ENCODE measurements at places on chromosomes 11 and 22. TPM values are rescaled to one million over a fixed set of nuclear protein-coding genes. Genes with fewer than 3 reads are reported as not detected.
A peak's percentile ranks its signal among the peaks of the same experiment; 100 is the strongest.

FAM181B gene
- total RNA-seq, result 0.16 TPM

DNA sequence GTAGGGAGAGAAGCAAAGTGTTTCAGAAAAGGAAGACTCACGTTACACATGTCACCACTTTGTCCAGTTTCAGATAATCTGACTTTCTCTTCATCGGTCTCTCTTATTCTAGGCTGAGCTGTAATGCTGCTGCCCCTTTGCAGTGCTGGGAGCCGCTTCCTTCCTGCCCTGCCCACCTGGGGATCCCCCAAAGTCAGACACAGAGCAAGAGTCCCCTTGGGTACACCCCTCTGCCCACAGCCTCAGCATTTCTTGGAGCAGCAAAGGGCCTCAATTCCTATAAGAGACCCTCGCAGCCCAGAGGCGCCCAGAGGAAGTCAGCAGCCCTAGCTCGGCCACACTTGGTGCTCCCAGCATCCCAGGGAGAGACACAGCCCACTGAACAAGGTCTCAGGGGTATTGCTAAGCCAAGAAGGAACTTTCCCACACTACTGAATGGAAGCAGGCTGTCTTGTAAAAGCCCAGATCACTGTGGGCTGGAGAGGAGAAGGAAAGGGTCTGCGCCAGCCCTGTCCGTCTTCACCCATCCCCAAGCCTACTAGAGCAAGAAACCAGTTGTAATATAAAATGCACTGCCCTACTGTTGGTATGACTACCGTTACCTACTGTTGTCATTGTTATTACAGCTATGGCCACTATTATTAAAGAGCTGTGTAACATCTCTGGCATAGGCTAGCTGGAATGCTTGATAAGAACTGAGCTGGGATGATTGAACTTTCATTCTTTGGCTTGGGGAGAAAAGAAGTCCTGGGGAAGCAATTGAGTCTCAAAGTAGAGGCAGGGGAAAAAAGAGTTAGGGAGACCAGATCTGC, 31.2 kb upstream of the SMIM35 start:
- no peak overlapping the region for H3K27ac ChIP-seq
- H3K4me3 ChIP-seq, result no peak overlapping the region
- H3K36me3 ChIP-seq, result no peaks in the 10 kb centered on the region
- DNase-seq, result no peak
- H3K27me3 ChIP-seq, result peaks cover 4% of the 10 kb centered on the region

DNA sequence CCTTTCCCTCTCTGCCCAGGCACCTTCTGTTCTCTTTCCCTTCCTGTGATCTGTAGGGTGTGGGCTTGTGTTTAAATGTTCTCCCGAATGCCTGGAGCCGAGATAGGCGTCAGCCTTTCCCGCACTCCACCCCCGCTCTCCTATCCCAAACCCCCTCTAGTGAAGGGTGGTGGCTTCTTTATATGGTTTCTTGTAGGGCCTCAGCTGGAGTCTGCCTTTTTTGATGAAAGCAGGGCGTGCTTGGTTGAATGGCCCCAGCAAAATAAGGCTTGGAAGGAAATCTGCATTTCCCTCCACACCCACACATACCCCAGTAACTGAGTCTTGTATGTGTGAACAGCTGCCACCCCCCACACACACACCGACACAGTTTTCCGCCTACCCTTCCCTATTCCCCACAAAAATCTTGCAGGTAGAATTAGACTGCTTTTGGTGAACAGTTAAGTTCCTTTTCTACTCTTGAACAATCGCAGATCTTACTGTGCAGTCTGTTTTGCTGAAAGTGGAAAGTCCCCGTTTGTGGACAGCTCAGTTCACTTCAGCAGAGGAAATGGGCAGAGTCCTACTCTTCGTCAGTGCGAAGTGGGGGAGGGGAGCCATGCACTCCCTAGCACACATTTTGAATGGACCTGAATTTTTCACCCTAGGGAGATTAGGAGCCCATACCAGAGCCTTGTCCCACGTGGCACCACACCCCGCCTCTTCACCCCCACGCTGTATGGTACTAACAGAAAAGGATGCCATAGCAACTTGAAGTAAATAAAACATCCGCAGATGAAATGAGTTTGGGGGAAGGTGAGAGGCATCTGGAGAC, 25.5 kb upstream of the GRK2 start:
- H3K4me1 ChIP-seq, result no peaks in the 10 kb centered on the region
- DNase-seq, result peak; percentile 76
- no peaks in the 10 kb centered on the region for H3K36me3 ChIP-seq
- H3K27ac ChIP-seq, result peak overlapping the region; percentile 94
- H3K4me3 ChIP-seq, result peak overlapping the region; percentile 78

- no peaks in the 10 kb centered on the region for H3K4me1 ChIP-seq
- no peak overlapping the region for H3K27ac ChIP-seq
- H3K4me3 ChIP-seq, result no peak overlapping the region
- DNase-seq, result no peak
Measured at GRCh38 chr11:104329078-104329665, 165.2 kb upstream of the PDGFD start.

GRCh38 chr22:22462813-22463567, 45.6 kb downstream of the ZNF280B start:
- DNase-seq, result no peak
- peaks cover 18% of the 10 kb centered on the region for H3K27me3 ChIP-seq
- no peaks in the 10 kb centered on the region for H3K36me3 ChIP-seq
- H3K4me3 ChIP-seq, result no peak overlapping the region

DNA sequence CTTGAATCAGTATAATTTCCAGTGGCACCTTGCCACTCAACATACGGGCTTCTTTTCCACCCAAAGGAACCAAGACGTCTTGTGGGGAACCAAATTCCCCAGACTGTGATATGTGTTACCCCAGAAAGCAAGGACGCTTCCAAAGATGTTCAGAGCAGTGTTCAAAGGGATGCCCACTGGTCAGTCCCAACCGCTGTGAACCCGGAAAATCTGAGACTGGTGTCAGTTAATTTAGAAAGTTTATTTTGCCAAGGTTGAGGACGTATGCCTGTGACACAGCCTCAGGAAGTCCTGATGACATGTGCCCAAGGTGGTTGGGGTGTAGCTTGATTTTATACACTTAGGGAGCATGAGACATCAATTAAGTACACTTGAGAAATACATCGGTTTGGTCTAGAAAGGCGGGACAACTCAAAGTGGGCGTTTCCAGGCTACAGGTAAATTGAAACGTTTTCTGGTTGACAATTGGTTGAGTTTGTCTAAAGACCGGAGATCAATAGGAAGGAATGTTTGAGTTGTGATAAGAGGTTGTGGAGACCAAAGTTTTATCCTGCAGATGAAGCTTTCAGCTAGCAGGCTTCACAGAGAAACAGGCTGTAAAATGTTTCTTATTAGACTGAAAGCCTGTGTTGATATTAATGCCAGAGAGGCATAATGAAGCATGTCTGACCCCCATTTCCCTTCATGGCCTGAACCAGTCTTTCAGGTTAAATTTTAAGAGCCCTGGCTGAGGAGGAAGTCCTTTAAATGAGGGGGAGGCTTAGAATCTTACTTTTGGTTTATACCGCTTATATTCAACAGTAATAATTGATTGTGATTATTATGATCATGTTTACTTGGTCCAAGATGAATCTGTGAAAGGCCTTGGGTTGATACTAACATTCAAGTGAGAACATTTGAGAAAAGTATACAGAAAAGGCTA, 6.8 kb downstream of the APOL3 start:
- H3K4me1 ChIP-seq, result peaks cover 46% of the 10 kb centered on the region
- peak overlapping the region; percentile 94 for H3K27ac ChIP-seq
- DNase-seq, result no peak
- no peak overlapping the region for H3K4me3 ChIP-seq
- H3K27me3 ChIP-seq, result no peaks in the 10 kb centered on the region
- H3K36me3 ChIP-seq, result no peaks in the 10 kb centered on the region

DNA sequence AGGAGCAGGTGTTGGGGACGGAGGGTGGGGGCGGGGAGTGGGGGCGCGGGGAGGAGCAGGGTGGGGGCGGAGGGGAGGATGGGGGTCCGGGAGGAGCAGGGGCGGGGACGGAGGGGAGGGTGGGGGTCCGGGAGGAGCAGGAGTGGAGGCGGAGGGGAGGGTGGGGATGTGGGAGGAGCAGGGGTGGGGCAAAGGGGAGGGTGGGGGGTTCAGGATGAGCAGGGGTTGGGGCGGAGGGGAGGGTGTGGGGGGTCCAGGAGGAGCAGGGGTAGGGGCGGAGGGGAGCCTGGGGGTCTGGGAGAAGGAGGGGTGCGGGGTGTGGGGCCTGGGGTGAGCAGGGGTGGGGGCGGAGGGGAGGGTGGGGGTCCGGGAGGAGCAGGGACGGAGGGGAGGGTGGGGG, 17.1 kb downstream of the CRELD2 start:
- no peaks in the 10 kb centered on the region for H3K27me3 ChIP-seq
- H3K4me3 ChIP-seq, result peak overlapping the region; percentile 52
- H3K27ac ChIP-seq, result peak overlapping the region; percentile 94

DNA sequence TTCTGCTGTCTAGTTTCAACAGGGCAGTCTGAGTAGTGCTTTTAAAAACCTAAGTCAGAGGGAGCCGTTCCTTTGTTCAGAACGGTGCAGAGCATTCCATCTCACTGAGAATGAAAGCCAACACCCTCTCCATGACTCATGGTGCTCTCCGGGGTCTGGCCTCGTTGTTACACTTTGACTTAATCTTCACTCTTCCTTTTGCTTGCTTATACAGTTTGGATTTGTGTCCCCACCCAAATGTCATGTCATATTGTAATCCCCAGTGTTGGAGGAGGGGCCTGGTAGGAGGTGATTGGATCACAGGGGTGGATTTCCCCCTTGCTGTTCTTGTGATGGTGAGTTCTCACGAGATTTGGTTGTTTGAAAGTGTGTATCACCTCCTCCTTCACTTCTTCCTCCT, 292.2 kb downstream of the ST3GAL4 start:
- DNase-seq, result no peak
- no peak overlapping the region for H3K27ac ChIP-seq
- H3K4me1 ChIP-seq, result no peaks in the 10 kb centered on the region
- H3K36me3 ChIP-seq, result no peaks in the 10 kb centered on the region
- H3K4me3 ChIP-seq, result no peak overlapping the region

GRCh38 chr11:71988050-71988449, 10.7 kb upstream of the IL18BP start:
- H3K4me3 ChIP-seq, result no peak overlapping the region
- peak overlapping the region; percentile 2 for H3K27ac ChIP-seq
- no peaks in the 10 kb centered on the region for H3K27me3 ChIP-seq
- no peaks in the 10 kb centered on the region for H3K4me1 ChIP-seq
- H3K36me3 ChIP-seq, result no peaks in the 10 kb centered on the region

DNA sequence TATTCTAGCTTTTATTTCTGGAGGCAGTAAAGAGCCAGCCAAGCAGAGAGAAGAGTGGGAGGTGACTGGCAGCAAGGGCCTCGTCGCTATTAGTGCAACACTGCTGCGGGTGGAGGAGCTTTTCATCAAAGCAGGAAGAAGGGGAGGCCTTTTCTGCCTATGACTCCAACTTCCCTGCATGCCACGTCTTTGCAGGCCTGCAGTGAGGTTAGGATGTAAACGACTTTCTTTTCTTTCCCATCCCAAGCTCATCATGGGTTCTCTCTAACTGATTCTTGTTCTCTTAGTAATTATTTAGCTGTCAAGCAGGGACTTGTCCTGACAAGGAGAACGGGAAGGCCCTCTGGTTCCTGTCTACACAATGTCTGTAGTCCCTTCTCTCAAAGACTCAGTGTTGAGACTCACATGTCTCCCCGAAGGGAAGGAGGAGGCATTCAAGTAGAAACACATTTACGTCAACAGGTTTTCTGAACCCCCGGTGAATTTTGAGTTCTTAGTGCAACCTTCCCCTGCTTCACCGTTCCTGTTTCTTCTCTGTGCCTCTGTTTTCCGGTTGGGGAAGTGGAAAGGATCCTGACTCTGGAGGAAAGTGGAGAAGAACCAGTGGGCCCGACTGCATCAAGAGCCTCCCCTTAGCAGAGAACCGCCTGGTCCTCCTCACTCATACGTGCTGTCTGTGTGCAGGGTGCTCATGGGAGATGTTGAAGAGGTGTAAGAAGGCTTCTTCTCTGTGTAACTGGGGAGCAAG, 56.9 kb downstream of the PACS1 start:
- DNase-seq, result no peak
- no peaks in the 10 kb centered on the region for H3K27me3 ChIP-seq
- no peaks in the 10 kb centered on the region for H3K36me3 ChIP-seq

DNA sequence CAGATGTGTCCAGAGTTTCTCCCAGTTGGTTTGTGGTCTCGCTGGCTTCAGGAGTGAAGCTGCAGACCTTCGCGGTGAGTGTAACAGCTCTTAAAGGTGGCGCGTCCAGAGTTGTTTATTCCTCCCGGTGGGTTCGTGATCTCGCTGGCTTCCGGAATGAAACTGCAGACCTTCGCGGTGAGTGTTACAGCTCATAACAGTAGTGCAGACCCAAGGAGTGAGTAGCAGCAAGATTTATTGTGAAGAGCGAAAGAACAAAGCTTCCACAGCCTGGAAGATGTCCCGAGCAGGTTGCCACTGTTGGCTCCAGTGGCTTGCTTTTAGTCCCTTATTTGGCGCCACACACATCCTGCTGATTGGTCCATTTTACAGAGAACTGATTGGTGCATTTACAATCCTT, 1.8 kb upstream of the PGA3 start:
- H3K36me3 ChIP-seq, result no peaks in the 10 kb centered on the region
- no peak overlapping the region for H3K4me3 ChIP-seq
- DNase-seq, result no peak

GRCh38 chr11:65899356-65900124, 648 bp downstream of the FOSL1 start:
- H3K4me1 ChIP-seq, result peaks cover 6% of the 10 kb centered on the region
- no peaks in the 10 kb centered on the region for H3K36me3 ChIP-seq
- no peak for DNase-seq
- peak overlapping the region; percentile 82 for H3K27ac ChIP-seq
- peak overlapping the region; percentile 89 for H3K4me3 ChIP-seq

DNA sequence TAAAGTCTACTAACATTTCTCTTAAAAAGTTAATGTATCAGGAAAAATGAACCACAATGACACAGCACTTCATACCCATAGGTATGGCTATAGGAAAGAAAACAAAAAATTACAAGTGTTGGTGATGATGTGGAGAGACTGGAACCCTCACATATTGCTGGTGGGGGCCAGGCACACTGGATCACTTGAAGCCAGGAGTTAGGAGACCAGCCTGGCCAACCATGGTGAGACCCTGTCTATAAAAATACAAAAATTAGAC, 26.7 kb downstream of the TCF20 start:
- H3K4me3 ChIP-seq, result no peak overlapping the region
- H3K27ac ChIP-seq, result no peak overlapping the region
- DNase-seq, result no peak
- no peaks in the 10 kb centered on the region for H3K27me3 ChIP-seq
- no peaks in the 10 kb centered on the region for H3K4me1 ChIP-seq
- no peaks in the 10 kb centered on the region for H3K36me3 ChIP-seq
